Left forelimb (tissue), 1 donor: ENCODE measurements at places on chromosomes 16 and 17.

DNA sequence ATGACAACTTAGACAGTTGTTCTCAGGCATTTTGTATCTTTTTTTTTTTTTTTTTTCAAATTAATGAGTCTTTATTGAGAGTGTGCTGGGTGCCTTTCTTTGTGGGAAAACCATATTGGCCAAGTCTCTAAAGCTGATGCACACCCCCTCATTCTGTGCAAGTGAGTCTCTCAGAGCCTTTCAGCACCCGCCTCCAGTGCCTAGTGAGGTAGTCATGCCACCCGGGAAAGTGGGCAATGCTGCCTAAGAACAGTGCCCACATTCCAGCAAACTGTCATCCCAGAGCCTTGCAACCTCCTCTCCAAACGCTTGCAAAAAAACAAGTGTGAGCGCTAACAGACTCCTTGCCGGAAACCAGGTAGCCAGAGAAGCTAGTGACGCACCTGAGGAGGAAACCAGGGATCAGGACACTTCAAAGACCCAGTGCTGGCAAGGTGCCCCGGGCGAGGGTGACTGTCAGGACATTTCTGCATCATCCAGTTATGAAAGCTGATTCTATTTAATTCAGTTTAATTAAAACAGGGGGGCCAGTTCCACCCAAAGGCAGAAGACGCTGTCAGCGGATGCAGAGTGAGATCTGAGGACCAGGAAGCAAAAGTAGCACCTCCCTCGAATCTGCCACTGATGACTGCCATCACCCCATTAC, 34.9 kb downstream of the SMARCE1 start:
- DNase-seq: no peak

DNA sequence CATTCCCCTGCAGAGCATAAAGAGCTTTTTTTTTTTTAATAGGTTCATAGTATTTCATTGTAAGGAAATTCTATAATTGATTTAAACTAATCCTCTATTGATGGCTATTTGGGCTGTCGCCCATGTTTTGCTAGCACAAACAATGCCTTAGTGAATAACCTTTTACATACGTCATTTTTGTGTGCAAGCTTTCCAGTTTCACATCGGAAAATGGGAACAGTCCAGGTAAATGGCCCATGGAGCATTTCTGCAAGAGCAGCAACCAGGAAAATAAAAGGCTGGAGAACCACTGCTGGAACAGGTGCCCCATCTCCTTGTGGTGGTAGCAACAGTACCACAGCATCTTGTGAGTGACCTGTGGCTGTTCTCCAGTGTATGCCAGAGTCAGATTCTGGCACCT, 48.6 kb downstream of the CDH1 start:
- no peak for DNase-seq

GRCh38 chr16:19854543-19854876, 30.1 kb downstream of the GPRC5B start:
- DNase-seq: no peak

DNA sequence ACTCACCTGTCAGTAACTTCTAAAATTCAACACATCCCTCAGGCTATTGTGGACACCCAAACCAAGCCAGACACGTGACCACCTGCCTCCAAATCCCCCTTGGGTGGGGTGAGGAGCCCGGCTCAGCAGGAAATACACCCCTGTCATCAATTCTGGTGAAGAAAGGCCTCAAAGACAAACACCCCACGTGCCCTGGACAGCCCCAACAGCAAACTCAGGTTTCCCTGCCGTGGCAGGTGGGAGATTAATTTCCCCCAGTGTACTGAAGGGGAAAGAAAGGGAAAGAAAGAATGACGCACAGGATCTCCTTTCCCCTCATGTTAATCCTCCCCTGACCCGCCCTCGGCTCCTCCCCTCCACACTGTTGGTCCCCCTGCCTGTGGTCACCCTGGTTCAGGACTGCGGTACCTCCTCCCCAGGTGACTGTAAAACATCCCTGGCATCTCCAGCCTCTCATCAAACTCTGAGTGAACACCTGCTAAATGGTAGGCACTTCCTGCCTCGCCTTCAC, 98.3 kb downstream of the ZNF423 start:
- DNase-seq: no peak
